Inflammatory macrophage treated with lipopolysaccharide for 1 hour (primary cell): ENCODE measurements at places on chromosomes 13 and 19.
A peak's percentile ranks its signal among the peaks of the same experiment; 100 is the strongest.

- DNase-seq: no peak
Observed at GRCh38 chr13:70604448-70604847, 496.2 kb upstream of the KLHL1 start.

DNA sequence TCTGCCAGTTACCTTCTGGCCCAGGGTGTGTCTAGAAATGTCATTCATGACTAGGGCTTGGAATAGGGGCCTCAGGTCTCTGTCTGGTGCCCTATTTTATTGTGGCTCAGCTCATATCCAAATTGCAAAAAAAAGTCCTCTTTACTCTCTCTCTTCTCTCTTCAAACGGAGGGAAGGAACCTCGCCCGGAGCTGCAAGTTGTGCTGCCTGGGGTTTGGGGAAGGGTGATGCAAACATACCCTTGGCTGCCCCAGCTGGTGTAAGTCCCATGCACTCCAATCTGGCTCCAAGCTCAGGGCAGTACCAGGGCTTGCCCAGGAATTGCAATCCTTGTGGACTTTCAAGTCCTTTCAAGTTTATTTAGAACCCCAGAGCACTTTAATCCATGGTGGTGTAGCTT, 549.6 kb downstream of the PCDH17 start:
- no peak for DNase-seq

DNA sequence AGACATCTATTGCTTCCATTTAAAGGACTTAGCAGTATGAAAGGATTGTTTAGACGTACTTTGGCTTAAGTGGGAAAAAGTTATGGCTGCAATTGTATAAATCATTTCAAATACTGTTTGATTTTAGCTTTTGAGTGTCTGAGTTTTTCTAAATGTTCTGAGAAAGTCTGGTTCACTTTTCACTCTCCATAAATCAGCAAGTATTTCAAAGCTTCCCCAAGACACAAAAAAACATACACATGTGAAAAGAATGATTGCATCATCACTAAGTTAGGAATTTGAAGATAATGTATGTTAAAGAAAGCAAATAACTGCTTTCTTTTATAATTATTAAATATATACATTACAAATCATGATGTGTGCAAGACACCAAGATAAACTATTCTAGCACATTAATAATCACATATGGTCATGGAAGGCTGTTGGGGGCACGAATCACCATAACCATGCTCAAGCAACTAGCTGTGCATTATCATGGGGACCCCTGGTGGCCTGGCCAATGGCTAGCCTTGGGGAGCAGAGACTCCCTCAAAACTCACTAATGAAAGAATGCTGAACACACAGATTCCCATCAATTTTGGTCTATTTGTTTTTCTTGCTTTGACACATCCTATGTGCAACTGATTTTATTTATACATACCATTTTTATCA, 111.1 kb downstream of the MIPEP start:
- no peak for DNase-seq

GRCh38 chr19:35116072-35116801, 614 bp downstream of the FXYD3 start:
- no peak for DNase-seq

DNA sequence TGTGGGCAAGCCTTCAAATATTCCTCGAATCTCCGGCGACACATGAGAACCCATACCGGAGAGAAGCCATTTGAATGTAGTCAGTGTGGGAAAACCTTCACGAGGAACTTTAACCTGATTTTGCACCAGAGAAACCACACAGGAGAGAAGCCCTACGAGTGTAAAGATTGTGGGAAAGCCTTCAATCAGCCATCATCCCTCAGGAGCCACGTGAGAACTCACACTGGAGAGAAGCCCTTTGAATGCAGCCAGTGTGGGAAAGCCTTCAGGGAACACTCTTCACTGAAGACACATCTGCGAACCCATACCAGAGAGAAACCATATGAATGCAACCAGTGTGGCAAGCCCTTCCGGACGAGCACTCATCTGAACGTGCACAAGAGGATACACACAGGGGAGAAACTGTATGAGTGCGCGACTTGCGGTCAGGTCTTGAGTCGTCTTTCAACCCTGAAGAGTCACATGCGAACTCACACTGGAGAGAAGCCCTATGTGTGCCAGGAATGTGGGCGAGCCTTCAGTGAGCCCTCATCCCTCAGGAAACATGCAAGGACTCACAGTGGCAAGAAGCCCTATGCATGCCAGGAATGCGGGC, 28.8 kb downstream of the ZNF333 start:
- no peak for DNase-seq

DNA sequence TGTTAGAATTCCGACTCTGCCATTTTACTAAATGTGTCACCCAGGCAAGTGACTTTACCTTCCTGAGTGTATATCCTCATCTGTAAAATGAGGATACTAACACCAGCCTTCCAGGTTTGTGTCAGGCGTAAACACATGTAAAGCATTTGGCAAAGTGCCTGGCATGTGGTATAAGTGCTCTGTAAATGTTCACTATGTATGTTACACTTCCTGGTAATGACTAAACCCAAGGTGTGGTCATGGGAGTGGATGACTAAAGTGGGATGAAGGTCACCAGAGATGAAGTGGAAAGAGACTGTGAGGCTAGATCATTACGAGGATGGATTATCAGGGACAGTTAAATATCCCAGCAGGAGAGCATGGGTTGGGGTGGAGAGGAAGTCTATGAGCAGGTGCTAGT, 25.6 kb downstream of the DEDD2 start:
- peak; percentile 57 for DNase-seq

DNA sequence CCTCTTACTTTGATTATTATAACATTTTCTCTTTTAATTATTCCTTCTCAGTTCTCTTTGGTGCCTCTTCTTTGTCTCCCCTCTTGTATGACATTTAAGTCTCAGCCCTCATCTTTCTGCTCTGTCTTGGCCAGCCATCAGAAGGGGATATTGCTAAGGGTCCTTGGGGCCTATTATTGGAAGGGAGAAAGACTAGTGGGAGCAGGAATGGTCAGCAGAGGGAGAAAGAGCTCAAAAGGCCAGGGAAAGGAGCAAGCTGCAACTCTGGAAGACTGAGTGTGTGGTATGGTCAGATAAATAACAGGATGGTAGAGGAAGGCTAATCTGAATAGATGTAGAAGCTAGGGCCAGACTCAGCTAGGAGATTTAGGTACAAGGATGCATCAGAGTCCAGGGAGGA, 336.9 kb downstream of the TDRD3 start:
- no peak for DNase-seq

DNA sequence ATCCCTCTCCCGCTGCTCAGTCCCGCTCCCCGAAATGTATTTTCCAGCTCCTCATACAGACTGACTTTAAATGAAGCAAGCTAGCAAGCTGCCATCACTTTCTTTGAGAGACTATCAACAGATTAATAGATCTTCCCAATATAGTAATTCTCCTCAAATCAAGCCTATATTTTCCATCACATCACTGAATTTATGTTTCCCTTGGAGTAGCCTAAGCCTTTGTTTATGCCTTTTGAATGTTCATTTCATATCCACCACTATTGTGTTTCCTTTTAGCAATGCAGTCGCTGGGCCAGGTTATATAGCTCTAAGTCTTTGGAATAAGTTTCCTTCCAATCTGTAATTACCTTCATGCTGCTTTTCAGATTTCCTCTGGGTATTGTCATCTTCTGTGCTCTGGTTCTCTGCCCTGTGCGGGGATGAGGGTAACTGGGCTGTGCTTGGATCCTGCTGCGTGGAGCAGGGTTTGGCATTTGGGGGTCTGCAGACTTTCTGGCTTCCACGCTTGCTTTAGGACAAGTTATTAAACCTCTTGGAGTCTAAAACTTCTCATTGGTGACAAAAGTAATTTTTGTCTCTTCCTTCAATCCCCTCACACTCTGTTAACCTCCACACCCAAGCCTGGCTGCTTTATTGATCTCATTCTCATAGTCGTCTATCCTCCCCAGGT, 256.9 kb downstream of the DLEU7 start:
- no peak for DNase-seq

- DNase-seq: no peak
Observed at GRCh38 chr19:11102944-11103343, 13.7 kb downstream of the LDLR start.

DNA sequence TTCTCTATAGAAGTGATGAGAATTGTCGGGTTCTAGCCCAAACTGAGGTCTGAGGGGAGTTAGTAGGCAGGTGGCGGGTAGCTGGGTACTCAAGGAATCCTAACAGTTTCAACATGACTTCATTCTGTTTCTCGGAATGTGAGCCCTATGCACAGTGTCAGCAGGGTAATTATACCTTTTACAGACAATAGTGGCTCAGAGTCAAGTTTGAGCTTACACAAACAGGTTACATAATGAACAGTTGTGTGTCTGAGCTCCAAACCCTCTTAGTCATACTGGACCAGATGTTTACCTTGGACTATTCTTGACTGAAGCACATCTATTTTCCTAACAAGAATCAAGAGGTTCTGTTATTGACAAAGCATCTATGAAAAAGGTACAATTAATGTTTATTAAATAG, 1066.7 kb upstream of the PCDH20 start:
- DNase-seq: no peak

DNA sequence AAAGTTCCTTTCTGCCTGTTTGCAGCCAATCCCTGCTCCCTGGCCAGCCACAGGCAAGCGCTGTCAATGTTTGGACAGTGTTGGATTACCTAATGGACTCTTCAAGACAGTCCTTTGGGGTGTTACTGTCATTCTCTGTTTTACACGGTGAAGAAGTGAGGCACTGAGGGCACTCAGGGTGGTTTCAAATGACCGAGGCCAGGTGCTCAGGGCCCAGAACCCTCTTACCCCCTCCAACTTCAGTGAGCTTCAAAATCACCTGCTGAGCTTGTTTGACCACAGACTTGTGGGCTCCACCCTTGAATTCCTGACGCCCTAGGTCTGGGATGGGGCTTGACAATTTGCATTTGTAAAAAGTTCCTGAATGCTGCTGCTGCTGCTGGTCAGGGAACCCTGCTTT, 97.9 kb downstream of the GGACT start:
- no peak for DNase-seq

DNA sequence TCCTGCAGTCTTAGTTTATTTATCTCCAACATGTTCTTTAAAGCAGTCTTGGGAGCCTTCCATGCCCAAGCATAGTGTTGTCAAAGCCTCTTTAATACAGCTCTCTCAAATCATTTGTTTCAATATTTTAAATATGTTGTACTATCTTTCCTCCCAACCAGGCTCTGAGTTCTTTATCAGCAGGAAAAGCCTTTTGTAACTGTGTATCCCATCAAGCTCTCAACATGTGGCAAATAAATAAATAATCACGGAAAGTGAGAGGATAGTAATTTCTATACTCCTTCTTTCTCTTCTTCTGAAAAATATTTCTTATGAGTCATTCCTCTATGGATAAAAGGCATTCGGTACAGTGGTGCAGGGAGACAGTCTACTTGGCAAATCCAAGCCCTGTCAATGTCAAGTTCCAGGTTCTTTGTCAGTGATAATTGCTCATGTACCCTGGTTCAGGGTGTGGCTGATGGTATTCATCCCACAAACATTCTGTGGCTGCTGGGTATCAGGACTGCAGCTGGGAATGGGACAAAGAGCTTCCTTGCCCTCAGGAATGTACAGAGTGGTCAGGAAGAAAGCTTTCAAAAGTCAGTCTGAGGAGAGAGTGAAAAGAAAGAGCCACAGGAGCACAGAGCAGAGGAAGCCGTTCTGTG, 384.3 kb downstream of the EFNB2 start:
- DNase-seq: no peak

DNA sequence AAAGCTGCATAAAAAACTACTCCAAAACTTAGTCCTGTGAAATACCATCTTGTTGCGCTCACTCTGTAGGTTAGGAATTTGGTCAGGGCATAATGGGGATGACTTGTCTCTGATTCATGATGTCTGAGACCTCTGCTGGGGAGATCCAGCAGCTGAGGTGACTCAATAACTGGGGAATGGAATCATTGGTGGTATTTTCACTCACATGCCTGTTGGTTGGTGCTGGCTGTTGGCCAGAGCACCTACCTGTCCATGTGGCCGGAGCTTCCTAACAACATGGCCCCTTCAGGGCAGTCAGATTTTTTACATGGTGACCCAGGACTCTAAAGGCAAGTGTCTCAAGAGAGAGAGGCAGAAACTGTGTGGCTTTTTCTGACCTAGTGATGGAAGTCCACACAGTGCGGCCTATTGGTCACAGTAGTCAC, 7.4 kb upstream of the ESD start:
- no peak for DNase-seq

DNA sequence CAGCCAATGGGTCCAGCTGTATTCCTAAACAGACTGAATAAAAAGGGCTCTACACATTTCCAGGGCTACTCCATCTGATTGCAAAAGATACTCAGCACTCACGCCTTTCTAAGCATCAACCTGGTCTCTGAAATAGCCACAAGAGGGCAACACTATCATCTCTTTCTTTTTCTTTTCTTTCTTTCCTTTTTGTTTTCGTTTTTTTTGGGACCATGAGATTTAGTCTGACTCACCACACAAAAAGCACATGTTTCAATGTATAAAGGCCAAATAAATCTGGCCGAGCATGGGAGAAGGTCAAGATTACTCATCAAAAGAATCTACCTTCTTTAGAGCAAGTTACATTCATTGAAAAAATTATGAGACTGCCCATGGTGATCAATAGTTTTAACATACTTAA, 805.6 kb upstream of the ARGLU1 start:
- DNase-seq: no peak

DNA sequence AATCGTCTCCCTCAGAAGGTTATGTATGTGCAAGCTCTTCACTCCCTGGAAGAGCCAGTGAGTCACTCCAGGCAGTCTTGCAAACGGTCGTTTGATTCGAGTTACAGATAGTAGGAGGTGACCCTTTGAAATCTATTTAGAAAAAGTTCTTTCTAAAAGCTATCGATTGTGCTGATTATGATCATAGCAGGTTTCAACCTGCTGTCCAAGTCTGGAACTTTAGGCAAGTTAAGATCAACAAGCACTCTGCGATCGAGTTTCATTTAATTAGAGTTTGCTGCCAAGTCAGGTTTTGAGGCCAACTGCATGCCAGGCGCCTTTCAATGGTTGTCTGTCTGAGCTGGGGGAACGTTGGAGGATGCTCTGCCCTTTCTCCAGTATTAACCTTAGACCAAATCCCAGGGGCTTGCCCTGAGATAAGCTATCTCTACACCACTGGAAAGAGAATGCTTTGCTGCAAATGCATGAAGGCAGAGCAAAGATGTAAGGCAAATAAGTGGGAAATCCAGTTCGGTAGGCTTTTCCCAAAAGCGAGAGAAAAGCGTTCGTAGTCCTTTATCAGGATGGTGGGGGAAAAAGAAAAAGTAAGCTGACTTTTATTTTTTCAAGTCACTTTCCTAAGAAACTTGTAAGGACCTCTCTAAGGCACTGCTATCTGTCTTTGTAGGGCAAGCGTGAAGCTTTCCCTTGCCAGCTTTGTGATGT, 287.5 kb downstream of the ATP8A2 start:
- DNase-seq: no peak
